ENCODE measurements at places on chromosomes 2 and 18.

DNA sequence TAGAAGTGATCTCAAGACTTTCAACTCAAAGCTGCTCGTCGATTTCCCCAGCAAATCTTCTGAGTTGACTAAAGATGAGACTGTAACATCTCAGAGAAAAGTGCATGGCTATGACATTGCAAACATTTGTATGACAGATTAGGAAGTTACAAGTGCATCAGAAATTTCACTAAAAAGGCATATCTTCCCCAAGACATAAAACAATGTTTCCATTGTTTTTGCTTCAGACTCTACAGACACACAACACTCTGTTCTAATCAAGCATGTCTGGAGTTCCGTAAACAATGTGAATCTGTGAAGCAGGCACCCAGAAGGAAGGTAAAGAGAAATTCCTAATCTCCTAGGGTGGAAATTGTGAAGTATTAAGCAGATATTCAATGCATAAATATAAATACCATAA lies 144.6 kb upstream of the LYPD1 start:
- no peak for DNase-seq

DNA sequence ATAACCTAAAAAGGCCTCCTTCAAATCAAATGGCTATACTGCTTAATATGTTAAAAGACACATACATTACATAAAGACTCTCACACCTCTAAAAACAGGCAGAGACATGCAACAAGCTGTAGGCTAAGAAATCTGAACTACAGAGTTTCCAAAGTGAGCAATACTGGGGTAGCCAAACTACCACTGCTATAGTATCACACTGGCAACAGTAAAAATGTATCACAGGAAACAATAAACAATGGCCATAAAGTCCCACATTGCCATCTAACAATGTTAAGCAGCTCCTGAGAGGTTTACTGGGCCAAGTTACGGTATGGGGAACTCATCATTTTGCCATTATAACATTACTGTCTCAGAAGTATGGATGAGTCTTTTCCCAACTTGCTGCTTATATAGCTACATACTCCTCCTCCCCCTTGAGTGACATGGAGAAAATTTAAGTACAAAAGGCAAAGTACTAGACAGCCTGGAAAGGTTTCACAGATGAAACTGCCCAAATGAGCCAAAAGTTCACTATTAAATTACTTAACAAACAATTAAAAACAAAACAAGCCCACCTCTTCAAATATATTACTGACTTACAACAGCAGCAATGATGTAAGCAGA lies 50.3 kb downstream of the SS18 start:
- DNase-seq = no peak

- DNase-seq = no peak
Observed at GRCh38 chr2:222434204-222434603, 9.9 kb downstream of the SGPP2 start.

- DNase-seq = no peak
Observed at GRCh38 chr2:177885828-177886466, 186.6 kb downstream of the PDE11A start.

GRCh38 chr2:60706021-60706420 lies 50.0 kb upstream of the PAPOLG start:
- DNase-seq = no peak

DNA sequence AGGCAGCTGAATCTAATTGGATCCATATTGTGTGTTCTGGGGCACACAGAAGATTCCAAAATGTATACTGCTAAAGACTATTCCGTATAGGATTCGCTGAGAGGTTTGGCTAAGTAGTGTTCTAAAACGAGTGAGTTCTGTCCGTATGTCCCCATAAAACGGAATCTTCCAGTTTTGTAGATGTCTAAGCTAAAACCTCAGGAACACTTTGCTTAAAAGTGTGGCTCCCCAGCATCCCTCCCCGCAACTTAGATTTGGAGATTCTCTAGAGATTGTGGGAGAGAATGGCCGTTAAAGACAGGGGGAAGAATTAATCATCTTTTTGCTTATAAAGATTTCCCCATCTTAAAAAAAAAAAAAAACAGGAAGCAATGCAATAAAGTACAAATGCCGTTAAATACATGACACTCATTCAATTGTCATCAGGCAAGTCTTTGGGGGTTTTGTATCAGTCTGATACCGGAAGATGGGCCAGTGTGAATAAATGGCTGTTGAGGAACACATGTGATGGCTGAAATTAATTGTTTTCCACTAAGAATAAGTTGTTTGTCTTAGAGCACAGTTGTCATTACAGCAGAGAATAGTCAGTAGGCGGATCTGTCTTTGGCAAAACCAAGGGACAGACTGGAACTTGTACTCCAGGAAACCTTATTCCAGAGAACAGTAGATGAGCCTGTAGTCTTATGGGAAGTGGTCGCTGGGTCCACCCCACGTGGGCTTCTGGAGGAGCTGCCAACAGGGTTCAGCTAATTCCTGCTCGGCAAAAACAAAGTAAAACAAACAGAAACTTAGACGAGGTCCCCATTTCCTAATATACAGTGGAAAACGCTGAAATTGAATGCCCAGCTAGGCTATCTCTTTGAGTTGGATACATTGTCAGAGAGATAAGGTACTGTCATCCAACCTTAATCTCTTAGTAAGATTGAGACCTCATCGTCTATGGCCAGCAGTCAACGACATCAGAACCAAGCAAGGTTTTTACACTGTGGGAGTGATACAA lies 1.7 kb downstream of the EMILIN2 start:
- no peak for DNase-seq

GRCh38 chr18:79321625-79322405 lies 73.9 kb upstream of the NFATC1 start:
- no peak for DNase-seq

GRCh38 chr2:212900715-212901114 lies 250.7 kb downstream of the IKZF2 start:
- no peak for DNase-seq

GRCh38 chr2:69957965-69958364 lies 3.5 kb downstream of the ASPRV1 start:
- no peak for DNase-seq

DNA sequence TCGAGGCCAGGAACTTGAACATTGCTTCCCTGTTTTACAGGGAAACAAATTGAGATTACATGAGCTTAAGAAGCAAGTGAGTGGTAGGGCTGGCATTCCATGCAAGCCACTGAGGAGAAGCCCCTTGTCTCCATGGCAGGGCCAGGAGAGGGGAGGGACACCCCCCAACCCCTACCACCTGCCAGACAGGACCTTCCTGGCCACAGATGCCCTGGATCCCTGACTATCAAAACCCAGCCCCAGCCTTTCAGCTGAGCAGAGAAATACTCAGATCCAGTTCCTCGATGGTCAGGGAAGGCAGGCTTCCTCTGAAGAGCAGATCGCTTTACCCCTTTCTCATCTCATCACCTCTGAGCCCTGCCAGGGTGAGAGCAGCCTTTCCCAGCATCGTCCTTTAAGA lies 53.8 kb upstream of the ALPP start:
- no peak for DNase-seq

- DNase-seq = no peak
Observed at GRCh38 chr18:36162981-36163380, 24.3 kb upstream of the MOCOS start.

- DNase-seq = no peak
Observed at GRCh38 chr2:104120171-104120570, 733.7 kb upstream of the POU3F3 start.
